Mesothelial cell of epicardium (in vitro differentiated cells): ENCODE measurements at places on chromosomes 13 and 19.

DNA sequence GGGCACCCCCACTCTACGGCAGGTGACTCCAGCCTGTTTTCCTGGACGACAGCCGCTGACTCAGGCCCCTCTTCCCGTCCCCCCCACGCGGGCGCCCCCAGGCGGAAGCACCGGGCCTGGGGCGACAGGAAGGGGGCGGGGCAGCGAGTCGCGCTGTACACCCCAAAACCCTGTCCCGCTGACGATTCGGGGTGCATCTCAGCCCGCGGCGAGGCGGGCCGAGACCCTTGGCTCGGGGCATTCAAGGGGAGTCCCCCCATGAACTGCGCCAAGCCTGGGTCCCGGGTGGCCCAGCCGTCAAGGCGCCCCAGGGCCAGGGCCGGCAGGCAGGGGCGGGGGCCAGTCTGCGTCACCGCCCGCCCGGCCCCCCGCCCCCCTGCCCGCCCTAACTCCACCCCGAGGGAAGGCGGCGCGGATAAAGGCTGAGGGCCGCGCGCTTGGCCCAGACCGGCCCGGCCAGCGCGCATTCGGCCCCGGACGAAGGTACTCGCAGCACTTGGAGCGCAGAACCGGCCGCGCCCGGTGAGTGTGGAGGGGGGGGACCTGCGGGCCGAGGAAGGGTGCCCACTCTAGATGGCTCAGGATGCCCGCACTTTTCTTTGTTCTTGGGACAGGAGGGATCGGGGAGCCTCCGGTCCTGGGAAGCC lies at the start of gene MIDN:
TSS of gene MIDN (plus strand) at position 445 of the 647 bp plus-strand sequence. CDS start 1,714 bp downstream, outside the sequence.
- H3K36me3 ChIP-seq = no peaks in the 10 kb centered on the region
- peak within 1 kb of the TSS; percentile 90 for H3K27ac ChIP-seq
- peaks cover 13% of the 10 kb centered on the region for H3K4me1 ChIP-seq
- DNase-seq = no peak

GRCh38 chr13:35826626-35827254 lies 304.4 kb downstream of the DCLK1 start:
- no peak overlapping the region for H3K4me3 ChIP-seq
- H3K27ac ChIP-seq = no peak overlapping the region
- no peaks in the 10 kb centered on the region for H3K27me3 ChIP-seq

DNA sequence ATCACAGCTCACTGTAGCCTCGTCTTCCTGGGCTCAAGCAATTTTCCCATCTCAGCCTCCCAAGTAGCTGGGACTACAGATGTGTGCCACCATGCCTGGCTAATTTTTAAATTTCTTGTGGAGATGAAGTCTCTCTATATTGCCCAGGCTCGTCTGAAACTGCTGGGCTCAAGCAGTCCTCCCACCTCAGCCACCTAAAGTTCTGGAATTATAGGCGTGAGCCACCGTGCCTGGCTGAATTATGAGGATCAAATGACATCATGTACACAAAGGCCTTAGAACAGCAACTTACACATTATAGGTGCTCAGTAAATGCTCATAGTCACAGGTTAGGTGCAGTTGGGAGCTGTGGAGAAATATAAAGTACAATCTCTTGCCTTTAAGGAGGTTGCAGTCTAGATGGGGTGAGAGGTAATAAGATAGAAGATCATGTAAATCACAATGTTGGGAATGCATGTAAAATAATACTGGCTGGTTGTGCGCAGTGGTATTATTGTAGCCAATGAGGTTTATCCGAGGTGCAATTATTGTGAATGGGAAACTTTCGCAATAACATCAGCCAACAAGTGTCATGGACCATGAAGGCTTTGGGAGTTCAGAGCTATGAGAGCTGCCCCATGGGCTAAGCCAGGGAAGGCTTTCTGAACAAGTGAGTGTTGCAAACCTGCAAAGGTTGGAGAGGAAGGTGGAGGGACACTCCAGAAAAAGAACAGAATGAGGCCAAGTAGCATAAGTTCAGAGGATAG lies 29.8 kb upstream of the CXCL17 start:
- no peak for DNase-seq
- H3K27me3 ChIP-seq = peaks cover 19% of the 10 kb centered on the region
- no peaks in the 10 kb centered on the region for H3K36me3 ChIP-seq
- no peak overlapping the region for H3K4me3 ChIP-seq
- H3K4me1 ChIP-seq = peaks cover 2% of the 10 kb centered on the region

DNA sequence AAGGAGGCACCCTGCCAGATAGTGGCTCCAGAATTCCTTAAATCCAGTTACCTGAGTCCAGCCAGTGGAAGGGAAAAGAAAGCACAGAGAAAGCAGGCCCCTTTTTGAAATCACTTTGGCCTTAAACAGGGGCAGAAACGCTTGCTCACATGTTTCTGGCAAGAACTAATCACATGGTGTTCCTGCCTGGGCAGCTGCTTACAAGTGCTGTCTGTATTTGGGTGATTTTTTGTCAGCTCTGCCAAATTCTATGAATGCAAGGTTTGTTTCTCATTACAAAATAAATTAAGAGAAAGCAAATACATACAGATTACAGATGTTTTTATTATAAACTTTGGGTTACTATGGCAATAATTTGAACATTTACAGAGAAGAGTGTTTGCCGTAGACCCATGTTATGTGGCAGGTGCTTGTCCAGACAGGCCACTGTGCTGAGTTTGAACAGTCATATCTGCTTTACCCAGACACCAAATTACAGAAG lies 1237.8 kb downstream of the SLITRK5 start:
- no peak overlapping the region for H3K4me3 ChIP-seq
- peak overlapping the region; percentile 61 for H3K27ac ChIP-seq
- H3K4me1 ChIP-seq = peaks cover 7% of the 10 kb centered on the region
- no peak for DNase-seq
- peaks cover 1% of the 10 kb centered on the region for H3K36me3 ChIP-seq

- peaks cover 20% of the 10 kb centered on the region for H3K27me3 ChIP-seq
- H3K4me3 ChIP-seq = peak overlapping the region; percentile 93
- peaks cover 18% of the 10 kb centered on the region for H3K4me1 ChIP-seq
- no peak for DNase-seq
- peak overlapping the region; percentile 99 for H3K27ac ChIP-seq
- peaks cover 2% of the 10 kb centered on the region for H3K36me3 ChIP-seq
These were observed 971 bp downstream of the FOSB start for GRCh38 chr19:45468803-45469131.

GRCh38 chr13:112244495-112245177 lies 131.5 kb upstream of the SPACA7 start:
- H3K36me3 ChIP-seq = no peaks in the 10 kb centered on the region
- no peaks in the 10 kb centered on the region for H3K4me1 ChIP-seq
- H3K27me3 ChIP-seq = peaks cover 47% of the 10 kb centered on the region
- DNase-seq = no peak
- no peak overlapping the region for H3K27ac ChIP-seq
- no peak overlapping the region for H3K4me3 ChIP-seq

GRCh38 chr19:14114854-14115253 lies 2.7 kb downstream of the PRKACA start:
- H3K27ac ChIP-seq = no peak overlapping the region
- peaks cover 35% of the 10 kb centered on the region for H3K4me1 ChIP-seq
- H3K27me3 ChIP-seq = no peaks in the 10 kb centered on the region
- H3K4me3 ChIP-seq = no peak overlapping the region
- no peak for DNase-seq
- no peaks in the 10 kb centered on the region for H3K36me3 ChIP-seq

GRCh38 chr13:83298617-83299016 lies 583.7 kb downstream of the SLITRK1 start:
- H3K4me3 ChIP-seq = no peak overlapping the region
- H3K4me1 ChIP-seq = peaks cover 13% of the 10 kb centered on the region
- no peak overlapping the region for H3K27ac ChIP-seq
- H3K27me3 ChIP-seq = no peaks in the 10 kb centered on the region
- DNase-seq = no peak
- H3K36me3 ChIP-seq = peaks cover 5% of the 10 kb centered on the region

DNA sequence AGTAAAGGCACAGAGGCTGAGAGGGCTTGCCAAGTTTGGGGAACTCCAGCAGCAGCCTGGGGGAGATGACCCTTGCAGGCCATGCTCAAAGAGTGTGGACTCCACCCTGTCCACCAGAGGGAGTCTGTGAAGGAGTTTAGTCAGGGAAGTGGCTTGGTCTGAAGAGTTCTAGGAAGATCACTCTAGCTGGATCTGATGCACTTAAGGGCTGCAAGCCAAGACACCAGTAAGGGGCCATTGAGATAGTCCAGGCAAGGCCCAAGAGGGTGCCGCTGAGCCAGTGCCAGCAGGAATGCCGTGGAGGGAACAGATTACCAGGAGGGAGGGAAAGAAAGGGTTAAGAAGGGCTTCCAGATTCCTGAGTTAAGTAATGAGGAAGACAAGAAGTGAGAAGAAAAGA lies 68.7 kb downstream of the ZAR1L start:
- peak; percentile 51 for DNase-seq
- peaks cover 37% of the 10 kb centered on the region for H3K4me1 ChIP-seq
- no peaks in the 10 kb centered on the region for H3K27me3 ChIP-seq
- H3K27ac ChIP-seq = no peak overlapping the region

DNA sequence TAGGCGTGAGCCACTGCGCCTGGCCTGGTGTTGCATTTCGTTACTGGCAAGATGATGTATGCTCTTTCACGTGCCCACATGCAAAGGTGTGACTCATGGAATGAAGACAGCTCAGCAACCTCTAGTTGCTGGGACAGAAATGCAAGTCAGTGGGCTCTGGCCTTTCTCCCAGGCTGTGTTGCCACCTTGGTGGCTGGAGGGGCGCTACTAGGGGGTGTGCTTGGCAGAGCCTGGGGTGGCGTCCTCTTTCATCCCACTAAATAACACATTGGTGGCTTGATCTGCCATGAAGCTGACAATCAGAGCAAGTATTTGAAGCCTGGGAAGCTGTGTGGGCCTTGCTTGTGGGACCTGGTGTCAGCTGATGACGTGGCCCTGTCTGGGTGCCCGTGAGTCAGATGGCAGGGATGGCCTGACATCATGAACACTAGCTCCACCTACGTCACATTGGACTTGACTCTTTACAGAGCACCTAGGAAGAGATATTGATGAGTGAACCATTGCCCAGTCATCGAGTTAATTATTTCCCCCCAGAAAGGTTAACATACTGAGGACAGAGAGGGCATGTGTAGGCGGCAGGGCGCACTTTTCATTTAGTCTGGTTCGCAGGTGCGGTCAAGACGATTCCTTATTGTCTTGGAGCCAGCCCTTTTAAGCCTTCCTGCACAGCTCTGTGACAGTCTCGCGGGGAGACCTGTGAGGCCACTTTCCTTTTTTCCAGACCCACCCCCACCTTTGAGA lies 154.2 kb downstream of the TM9SF2 start:
- peaks cover 24% of the 10 kb centered on the region for H3K27me3 ChIP-seq
- DNase-seq = no peak
- H3K4me1 ChIP-seq = peaks cover 25% of the 10 kb centered on the region
- H3K27ac ChIP-seq = no peak overlapping the region

DNA sequence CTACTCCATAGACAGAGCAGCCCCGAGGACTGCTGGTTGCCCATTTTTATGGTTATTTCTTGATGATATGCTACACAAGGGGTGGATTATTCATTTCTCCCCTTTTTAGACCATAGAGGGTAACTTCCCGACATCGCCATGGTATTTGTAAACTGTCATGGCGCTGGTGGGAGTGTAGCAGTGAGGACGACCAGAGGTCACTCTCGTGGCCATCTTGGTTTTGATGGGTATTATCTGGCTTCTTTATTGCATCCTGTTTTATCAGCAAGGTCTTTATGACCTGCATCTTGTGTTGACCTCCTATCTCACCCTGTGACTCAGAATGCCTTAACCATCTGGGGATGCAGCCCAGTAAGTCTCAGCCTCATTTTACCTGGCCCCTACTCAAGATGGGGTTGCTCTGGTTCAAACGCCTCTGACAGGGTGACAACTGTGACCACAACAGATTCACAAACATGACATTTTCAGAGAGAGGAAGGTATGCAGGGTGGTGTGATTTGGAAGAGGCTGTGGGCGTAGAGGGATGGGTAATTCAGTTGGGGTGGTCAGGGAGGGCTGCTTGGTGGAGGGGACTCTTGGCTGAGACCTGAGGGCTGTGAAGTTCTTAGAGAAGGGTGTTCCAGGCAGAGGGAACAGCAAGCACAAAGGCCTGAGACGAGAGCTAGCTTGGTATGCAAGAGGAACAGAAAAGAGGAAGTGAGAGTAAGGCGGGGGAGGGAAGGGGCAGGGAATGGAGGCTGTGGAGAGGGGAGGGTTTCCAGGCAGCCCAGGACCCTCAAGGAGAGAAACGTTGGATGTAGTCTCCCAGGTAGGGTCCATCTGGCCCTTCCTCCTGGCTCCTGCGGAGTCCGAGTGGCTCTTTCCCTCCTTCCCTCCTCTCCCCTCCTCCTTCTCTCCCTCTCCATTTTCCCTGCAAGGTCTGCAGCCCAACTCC lies 23.5 kb downstream of the FAM187B start:
- H3K27ac ChIP-seq = no peak overlapping the region
- H3K4me1 ChIP-seq = no peaks in the 10 kb centered on the region
- DNase-seq = no peak
- H3K36me3 ChIP-seq = no peaks in the 10 kb centered on the region

DNA sequence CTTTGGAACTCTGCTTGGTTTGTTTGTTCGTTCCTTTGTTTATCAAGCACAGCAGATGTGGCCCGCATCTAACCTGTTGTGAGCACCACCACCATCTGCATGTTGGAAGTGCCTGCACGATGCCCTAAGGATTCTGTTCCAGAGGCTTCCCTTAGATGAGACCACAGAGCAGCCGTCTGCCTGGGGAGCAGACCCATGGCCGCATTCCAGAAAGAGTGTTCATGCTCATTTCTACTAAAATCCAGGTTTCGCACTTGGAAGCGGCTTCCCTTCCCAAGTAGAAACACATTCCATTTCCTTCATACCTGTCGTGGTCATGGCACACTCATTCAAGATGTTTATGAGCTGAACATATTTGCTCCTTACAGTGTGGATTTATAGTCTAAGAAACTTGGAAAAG lies 27.2 kb downstream of the COL4A2 start:
- H3K27me3 ChIP-seq = no peaks in the 10 kb centered on the region
- H3K4me1 ChIP-seq = peaks cover 23% of the 10 kb centered on the region
- DNase-seq = no peak
- H3K27ac ChIP-seq = no peak overlapping the region
- no peak overlapping the region for H3K4me3 ChIP-seq

DNA sequence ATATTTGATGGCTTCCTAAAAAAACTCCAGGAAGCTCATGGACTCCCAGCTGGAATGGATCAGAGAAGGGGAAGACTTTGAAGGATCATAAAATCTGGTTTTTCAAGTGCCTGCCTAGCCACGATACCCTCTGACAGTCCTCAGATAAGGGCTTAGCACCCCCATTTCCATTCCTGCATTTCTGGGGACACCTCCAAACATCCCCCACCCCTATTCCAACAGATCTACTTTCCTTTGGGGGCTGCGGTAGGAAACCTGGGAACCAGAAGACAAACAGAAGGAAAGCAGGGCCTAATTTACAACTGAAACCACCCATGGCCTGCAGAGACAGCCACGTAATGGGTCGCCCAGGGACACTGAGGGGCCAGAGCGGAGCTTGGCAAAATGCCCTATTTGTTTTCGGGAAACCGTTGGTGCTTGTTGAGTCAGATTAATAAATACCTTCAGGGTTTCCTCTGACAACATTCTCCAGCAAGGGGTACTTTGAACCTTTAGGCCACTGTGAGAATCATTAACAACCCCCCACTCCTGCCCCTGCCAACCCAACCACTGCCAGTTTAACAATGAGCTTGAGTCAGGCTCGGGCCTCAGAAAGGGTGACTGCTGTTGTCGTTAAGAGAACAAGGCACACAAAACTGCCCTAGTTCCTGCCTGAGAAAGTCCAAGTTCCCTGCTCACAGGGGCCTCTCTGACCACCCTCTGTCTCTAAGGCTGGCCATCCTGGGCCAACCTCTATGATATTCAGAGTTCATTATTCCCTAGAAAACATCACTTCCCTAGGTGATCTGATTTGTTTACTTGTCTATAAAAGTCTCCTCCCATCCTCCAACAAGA lies 23.5 kb downstream of the RHPN2 start:
- peak overlapping the region; percentile 92 for H3K27ac ChIP-seq
- H3K4me1 ChIP-seq = peaks cover 10% of the 10 kb centered on the region
- DNase-seq = no peak
- no peaks in the 10 kb centered on the region for H3K27me3 ChIP-seq
- peaks cover 20% of the 10 kb centered on the region for H3K36me3 ChIP-seq

GRCh38 chr13:26585136-26585535 lies 27.7 kb downstream of the WASF3 start:
- no peak overlapping the region for H3K27ac ChIP-seq
- peaks cover 2% of the 10 kb centered on the region for H3K36me3 ChIP-seq
- H3K4me1 ChIP-seq = peaks cover 23% of the 10 kb centered on the region
